Activated effector memory CD4-positive, alpha-beta T cell treated with Interleukin-2 at 50 U/mL for 16 hours (primary cell): ENCODE measurements at places on chromosomes 13 and 19.

- no peak for DNase-seq
Observed at GRCh38 chr13:33194820-33195692, 90.5 kb downstream of the STARD13 start.

- DNase-seq, result no peak
Observed at GRCh38 chr13:95235199-95235756, 66.0 kb downstream of the ABCC4 start.

DNA sequence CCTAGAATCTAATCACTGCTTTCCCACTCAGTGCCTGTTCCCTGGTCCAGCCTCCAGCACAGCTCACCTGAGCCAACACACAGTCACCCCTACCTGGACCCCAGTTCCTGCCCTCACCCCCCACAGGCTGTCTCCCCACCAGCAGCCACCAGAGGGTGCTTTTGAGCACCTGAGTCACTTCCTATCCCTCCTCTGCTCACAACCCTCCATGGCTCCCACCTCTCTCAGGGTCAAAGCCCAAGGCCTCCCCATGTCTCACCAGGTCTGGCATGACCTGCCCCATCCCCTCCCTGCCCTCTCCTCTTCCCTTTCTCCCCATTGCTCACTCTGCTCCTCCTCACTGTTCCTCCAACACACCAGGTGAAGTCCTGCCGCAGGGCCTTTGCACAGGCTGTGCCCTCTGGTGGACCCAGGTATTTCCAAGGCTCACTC lies 7.1 kb upstream of the DPP9 start:
- DNase-seq, result peak; percentile 50

- DNase-seq, result no peak
Observed at GRCh38 chr13:98853771-98854221, 101.3 kb upstream of the SLC15A1 start.

- DNase-seq, result no peak
Observed at GRCh38 chr19:55673889-55674288, 1.1 kb upstream of the EPN1 start.
